ENCODE measurements at places on chromosomes 11 and 22.
A peak's percentile ranks its signal among the peaks of the same experiment; 100 is the strongest.

GRCh38 chr11:26063915-26064314 is 268.0 kb upstream of the ANO3 start:
- DNase-seq, result no peak

DNA sequence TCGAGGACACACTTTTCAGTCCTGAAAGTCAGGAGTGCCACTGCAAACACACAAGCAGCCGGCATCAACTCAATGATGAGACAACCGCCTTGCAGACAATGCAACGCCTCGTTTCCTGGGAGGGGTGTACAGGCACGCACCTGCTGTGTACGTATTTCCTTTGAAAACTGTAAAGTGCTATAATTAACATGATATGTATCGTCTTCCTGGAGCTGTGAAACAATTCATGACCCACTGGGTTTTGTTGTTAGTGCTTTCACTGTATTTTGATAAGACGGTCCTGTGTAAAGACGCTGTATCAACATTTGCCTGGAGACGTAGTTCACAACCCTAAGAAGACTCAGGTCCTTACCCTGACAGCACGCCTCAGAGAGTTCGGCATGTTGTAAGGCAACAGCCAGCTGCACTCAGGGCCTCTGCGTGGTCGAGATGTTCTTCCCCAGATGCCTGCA is 105.7 kb upstream of the ANO1 start:
- no peak for DNase-seq

DNA sequence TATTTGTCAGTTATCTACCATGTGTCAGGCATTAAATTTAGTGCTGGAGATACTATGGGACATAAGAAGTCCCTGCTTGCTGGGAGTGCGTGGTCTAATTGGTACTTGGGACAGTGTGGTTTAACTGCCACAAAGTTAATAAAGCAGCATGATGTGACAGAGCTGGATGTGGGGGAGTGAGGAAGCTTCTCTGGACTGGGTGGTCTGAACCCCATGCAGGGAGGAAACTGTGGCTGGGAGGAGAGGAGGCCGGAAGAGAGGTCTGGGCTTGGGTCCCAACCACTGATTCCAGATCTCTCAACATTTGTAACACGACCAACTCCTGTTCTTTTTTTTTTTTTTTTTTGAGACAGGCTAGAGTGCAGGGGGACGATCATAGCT is 37.1 kb downstream of the ST3GAL4 start:
- DNase-seq, result no peak

GRCh38 chr22:30591191-30591587 is 521 bp downstream of the PES1 start:
- DNase-seq, result no peak

- no peak for DNase-seq
Observed at GRCh38 chr11:102946237-102946636, 9.3 kb downstream of the MMP13 start.

DNA sequence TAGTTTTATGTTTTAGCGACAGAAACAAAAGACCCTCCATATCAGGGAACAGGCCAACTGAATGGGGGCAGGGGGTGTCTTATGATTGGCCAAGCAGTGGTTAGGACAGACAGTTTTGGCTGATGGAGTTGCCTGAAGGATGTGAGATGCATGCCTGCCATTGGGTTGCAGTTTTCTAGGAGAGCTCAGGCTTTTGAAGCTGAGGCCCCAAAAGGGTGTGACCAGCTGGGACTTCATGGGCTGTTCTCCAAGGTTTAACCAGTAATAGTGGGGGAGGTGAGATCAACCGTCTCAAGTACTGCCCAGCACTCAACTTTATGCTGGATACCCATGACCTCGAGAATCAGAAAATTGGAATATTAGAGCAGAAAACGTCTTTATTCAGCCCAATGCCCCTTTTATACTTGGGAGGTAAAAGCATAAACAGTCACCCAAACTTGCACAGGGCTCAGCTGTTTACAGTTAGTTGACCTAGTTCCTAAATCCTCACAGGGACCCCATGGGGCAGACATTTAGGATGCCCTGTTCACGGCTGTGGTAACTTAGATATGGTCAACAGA is 13.5 kb downstream of the DTX4 start:
- DNase-seq, result no peak

GRCh38 chr11:61404103-61404502 is 11.7 kb downstream of the TMEM216 start:
- no peak for DNase-seq

- no peak for DNase-seq
Observed at GRCh38 chr11:81916451-81916850, 817.2 kb downstream of the FAM181B start.

GRCh38 chr22:27790376-27791158 is 11.0 kb downstream of the MN1 start:
- no peak for DNase-seq

DNA sequence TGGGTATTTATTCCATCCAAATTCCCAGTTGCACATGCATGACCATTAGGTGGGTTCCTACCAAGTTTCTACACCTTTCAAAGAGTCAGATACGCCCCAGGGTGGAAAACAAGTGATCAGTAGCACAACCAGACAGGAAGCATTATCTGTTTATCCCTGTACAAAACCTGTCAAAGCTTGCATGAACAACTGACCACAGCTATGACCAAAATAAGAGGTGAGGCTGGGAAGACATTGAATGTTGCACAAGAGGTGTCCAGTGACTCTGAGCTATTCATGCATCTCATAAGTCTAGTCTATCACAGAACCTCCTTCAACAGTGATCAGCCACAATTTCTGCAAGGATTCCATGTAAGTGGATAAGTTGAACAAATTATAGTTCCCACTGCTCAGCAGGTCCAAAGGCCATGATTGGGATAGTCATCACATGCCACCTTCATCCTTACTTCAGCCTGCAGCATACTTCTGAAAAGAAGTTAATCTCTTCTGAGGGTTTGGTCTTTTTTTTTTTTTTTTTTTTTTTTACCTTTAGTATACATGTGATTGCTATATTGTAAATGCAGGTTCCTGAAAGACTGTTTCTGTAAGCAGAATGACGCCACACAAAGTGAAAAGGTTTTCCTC is 28.0 kb upstream of the TMEM45B start:
- no peak for DNase-seq

DNA sequence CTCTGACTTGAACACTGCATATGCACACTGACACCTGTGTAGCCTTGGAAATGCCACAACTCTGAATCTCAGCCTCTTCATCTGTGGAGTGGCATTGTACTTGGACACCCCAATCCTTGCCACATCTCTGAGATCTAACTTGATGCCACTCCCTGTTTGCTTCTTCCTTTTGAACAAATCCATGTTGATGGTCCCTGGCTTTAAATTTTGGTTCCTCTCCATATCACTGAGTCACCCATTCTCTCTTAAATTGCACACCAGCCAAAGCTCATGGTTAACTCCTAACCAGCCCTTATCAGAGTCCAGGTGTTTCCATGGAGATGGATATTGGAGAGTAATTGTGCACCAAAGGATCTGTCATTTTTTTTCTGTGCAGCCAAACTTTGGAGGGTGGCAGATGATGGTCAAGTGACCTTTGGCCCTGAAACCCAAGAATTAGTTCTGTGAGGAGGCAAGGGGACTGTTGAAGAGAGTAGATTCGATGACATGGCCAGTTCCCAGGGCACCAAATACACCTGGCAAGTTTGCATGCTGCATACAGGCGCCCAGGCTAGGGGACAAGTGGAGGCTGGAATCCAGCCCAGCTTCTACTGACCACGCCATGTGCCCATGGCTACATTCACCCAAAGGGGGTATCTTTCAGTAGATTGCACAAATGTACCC is 25.1 kb upstream of the PAMR1 start:
- DNase-seq, result no peak

DNA sequence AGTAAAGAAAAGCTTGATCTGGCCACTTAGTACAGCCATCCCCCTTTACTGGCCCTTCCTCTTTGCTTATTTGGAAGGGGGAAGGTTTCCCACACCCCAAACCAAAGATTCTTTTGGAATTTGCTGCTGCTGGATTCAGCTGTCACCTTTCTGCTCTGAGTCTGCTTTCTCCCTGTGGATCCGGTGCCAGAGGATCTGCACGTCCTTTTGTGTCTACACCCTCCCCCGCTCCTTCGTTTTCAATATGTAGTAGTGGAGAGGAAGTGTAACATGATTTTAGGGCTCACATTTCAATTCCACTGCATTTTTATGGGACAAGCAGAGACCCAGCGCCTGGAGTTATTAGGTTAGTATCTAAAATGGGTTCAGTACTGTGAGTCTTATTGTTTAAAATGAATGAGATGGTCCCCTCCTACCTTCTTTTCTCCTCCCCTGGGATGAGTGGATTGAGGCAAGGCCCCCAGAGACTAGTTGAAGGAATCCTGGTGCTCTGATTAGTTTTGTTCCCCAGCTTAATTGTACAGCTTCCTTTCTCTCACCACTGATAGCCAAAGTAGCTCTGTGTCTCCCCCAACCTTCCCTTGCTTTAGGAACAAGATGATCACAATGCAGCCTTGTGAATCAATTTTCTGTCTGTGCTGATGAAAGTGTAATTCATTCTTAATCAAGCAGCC is 30.5 kb upstream of the CABP7 start:
- no peak for DNase-seq

DNA sequence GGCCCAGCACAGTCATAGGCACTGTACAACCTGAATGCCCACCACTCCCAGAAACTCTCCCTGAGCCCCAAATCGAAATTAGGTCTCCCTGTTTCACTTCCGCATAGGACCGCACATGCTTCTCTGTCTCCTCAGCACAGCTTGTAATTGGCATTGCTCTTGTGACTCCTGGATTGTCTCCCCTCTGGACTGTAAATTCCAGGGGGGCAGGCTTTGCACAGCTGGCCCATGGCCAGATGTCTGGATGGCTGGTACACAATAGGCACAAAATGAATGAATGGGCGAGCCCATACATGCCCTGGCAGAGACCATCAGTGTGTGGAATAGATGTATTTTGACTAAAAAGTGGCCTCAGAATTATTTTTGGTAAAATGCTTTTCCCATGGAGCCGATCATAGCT is 63.3 kb upstream of the PHF21B start:
- no peak for DNase-seq

DNA sequence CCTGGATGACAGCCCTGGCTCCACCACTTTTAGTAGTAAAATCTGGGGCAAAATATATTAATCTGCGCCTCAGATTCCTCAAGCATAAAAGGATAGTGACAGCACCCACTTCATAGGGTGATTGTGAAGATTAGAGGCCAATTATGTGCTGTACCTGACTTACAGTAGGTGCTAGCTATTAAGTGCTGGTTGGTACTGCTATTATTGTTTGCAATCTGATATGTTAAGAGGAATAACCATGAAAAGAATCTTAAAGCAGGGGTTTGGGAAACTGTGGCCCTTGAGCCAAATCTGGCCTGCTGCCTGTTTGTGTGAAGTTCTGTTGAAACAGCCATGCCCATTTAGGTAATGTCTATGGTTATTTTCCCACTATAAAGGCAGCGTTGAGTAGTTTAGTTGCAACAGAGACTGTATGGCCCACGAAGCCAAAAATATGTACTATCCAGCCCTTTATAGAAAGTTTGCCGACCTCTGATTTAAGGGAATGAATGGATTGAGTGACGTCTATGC is 44.7 kb upstream of the MN1 start:
- no peak for DNase-seq

GRCh38 chr11:94747146-94747545 is 21.0 kb upstream of the AMOTL1 start:
- DNase-seq, result no peak

DNA sequence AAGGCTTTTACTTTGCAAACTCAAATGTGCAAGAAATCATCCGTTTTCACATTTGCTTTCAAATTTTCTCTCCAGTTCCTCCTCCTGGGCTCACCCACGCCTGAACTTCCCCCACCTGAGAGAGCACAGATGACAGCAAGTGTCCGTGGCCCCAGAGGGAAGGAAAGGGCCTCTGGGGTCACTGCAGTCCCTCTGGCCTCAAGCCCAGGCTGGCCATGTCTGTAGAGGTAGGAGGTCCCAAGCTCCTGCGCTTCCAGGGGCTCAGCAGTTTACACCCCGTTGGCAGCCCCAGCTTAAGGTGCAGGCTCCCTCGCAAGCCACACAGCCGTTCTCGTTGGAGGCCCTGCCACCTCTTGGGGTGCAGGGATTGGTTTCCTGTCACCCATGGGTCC is 40.5 kb upstream of the PRDM11 start:
- no peak for DNase-seq

DNA sequence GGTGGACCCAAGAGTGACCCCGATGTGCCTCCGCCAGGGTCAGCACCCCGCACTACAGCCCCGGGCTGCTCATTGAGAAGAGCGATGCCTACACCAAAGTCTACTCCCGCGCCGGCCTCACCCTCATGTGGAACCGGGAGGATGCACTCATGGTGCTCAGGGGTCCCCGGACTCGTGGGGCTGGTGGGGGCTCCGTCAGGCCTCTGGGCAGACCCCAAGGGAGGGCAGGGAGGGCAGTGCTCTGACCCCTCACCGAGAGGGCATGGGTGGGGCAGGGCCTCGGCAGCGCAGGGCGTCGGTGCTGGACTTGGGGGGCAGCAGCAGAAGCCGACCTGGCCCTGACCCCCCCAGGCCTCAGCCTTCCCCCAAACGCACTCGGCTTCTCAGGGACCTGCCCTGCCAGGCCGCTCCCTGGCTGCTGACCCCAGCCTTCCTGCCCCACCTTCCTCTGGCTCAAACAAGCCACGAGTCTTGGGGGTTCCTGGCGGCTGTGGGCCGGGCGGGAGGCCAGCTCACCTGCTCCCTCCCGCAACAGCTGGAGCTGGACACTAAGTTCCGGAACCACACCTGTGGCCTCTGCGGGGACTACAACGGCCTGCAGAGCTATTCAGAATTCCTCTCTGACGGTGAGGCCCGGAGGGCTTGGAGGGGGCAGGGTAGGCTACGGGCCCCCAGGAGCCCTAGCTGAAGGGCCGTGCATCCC is 2.9 kb downstream of the MUC2 start:
- no peak for DNase-seq

DNA sequence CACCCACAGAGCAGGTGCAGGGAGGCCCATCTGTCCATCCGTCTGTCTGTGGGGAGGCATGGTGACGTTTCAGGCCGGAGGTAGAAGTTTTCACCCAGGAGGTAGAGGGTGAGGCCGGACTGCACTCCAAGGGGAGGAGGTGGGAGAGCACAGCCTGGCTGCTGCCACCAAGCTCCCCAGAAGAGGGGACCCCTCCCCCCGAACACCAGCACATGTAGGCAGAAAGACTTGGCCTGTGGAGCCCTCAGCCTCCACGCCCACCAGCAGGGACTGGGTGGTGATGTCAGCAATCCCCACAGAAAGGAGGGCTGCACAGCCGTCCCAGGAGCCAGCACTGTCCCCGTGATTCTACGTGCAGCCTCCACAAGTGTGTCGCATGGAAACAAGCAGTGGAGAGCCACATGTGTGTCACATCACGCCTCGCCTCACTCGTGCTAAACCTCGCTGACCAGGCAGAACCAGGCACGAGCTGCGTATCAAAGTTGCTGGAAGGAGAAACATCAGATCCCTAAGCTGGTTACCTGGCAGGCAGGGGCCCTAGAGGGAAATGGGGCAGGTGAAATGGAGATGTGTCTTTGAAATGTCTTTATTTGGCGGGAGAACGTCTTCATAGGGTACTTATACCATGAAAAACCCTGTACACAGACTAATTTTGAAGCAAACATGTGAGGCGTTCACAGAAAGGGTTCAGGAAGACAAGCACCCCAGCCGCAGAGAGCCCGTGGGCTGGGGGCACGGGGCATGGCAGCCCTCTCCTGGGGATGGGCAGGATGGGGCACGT is 49.1 kb downstream of the CDKN1C start:
- DNase-seq, result no peak

GRCh38 chr22:38397189-38398085 is 57.6 kb downstream of the KCNJ4 start:
- DNase-seq, result peak; percentile 52

- no peak for DNase-seq
Observed at GRCh38 chr11:29293825-29294224, 723.0 kb downstream of the KCNA4 start.

Data from C1 segment of cervical spinal cord (tissue), 14 donors.